ENCODE measurements at places on chromosomes 5 and 9. TPM values are rescaled to one million over a fixed set of nuclear protein-coding genes. Genes with fewer than 3 reads are reported as not detected.

Gene HTR1A
- not detected for total RNA-seq

DNA sequence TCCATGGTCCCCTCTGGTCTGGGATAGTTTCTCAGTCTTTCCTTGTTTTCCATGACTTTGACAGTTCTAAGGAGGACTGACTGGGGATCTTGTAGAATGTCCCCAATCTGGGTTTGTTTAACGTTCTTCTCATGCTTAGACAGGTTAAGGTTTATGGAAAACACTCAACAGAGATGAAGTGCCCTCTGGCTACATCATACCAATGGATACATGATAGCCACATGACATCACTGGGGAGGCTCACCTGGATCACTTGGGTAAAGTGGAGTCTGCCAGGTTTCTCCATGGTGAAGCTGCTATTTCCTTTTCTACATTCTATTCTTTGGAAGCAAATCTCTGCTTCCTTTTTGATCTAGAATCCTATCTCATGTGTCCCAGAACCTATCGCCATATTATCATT is 23.8 kb upstream of the ALDH1B1 start:
- DNase-seq: peak; percentile 14
- peaks cover 4% of the 10 kb centered on the region for H3K4me1 ChIP-seq
- no peaks in the 10 kb centered on the region for H3K36me3 ChIP-seq
- no peak overlapping the region for H3K4me3 ChIP-seq
- peaks cover 40% of the 10 kb centered on the region for H3K27me3 ChIP-seq
- H3K27ac ChIP-seq: no peak overlapping the region

DNA sequence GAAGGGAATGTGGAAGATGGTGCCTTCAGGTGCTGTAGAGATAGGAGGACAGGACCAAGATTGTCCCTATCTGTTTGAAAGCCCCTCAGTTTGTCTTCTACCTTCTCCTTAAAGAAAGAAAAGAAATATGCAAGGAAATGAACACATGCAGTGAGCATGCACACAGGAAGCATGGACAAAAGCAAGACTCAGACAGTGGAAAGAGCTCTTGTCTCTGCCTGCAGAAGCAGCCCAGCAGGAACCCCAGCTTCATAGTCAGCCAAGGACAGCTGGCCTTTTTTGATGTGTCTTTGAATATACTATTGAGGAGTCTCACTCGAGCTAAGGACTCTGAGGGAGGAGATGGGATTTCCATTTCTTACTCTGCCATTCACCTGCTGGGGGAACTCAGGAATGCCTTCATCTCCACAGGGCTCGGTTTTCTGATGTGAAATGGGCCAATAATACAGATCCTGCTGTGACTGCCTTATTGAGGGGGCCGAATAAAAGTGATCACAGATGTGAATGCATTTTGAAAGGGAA is 132.5 kb upstream of the ADRA1B start:
- no peak overlapping the region for H3K4me3 ChIP-seq
- DNase-seq: no peak
- no peak overlapping the region for H3K27ac ChIP-seq
- no peaks in the 10 kb centered on the region for H3K36me3 ChIP-seq
- H3K4me1 ChIP-seq: no peaks in the 10 kb centered on the region
- H3K27me3 ChIP-seq: no peaks in the 10 kb centered on the region

- H3K27me3 ChIP-seq: no peaks in the 10 kb centered on the region
- DNase-seq: peak; percentile 95
- no peaks in the 10 kb centered on the region for H3K4me1 ChIP-seq
- no peak overlapping the region for H3K27ac ChIP-seq
These were observed 260.3 kb upstream of the ADAMTS16 start for GRCh38 chr5:4879693-4880303.

All from endodermal cell (in vitro differentiated cells).